HTR-8/SVneo (cell line): ENCODE measurements at places on chromosomes 5 and 9.

DNA sequence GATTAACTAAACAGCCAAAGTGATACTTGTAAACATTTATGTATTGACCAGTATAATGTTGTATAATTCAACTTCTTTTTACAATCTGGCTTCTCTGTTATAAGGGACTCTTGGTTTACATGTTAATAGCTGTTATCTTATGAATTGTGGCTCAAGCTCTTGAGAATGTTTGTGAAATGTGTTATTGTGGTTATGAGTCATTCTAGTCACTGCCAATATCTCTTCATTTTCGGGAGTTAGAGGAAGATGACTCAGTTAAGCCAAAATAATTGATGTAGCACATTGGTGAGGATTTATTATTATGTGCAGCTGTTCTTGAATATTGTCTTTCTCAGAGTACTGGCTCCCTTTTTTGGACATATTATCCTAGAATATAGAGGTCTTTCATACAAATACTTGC lies 655.2 kb upstream of the RIOK2 start:
- DNase-seq = peak; percentile 39

GRCh38 chr9:32882705-32883104 lies 99.4 kb downstream of the TMEM215 start:
- DNase-seq = no peak

DNA sequence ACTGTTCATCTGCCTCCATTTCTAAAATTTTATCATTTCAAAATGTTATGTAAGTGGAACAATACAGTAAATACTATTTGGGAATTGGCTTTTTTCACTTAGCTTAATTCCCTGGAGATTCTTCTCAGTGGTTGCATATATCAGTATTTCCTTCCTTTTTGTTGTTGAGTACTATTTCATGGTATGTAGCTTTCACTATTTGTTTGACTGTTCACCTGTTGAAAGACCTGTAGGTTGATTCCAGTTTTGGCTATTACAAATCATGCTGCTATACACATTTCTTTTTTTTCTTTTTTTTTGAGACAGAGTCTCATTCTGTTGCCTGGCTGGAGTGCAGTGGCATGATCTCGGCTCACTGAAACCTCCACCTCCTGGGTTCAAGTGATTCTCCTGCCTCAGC lies 33.0 kb upstream of the PWWP2A start:
- no peak for DNase-seq

DNA sequence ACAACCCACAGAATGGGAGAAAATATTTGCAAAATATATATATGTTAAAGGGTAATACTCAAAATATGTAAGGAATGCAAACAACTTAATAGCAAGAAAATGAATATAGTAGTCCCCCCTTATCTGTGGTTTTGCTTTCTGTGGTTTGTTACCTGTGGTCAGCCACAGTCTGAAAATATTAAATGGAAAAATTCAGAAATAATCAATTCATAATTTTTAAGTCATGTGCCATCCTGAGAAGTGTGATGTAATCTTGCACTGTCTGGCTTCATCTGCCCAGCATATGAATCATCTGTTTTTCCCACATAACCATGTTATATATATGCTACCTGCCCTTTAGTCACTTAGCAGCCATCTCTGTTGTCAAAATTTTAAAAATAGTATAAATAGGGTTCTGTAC lies 11.7 kb downstream of the CER1 start:
- no peak for DNase-seq

GRCh38 chr9:121703014-121703734 lies 51.7 kb downstream of the DAB2IP start:
- no peak for DNase-seq

- DNase-seq = no peak
Observed at GRCh38 chr5:143955141-143955540, 143.2 kb downstream of the HMHB1 start.

DNA sequence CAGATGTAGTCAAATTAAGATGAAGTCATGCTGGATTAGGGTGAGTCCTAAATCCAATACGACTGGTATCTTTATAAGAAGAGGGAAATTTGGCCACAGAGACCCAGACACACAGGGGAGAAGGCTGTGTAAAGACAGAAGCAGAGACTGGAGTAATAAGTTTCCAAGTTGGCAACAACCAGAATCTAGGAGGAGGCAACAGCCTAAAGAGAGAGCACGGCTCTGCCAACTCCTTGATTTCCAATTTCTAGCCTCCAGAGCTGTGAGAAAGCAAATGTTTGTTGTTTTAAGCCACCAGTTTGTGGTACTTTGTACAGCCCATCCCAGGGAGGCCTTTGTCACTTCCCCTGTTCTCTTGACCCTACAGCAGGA lies 74.4 kb downstream of the ATG10 start:
- DNase-seq = no peak

- DNase-seq = no peak
Observed at GRCh38 chr9:104794070-104794469, 30.1 kb downstream of the NIPSNAP3B start.

DNA sequence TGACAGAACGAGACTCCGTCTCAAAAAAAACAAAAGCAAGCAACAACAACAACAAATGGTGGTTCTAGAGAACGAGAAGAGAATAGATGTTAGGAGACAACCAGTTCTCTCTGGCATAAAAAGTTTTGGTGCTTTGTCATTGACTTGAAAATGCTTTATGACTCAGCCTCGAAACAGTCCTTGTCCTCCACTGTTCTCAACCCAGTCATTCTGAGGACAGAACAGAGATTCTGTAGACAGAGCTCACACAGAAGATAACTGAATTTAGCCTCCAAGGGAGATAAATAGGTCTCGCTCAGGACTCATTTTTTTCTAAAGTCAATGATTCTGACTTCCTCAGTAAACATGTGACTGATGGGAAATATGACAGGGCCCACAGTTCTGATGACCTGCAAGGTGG lies 76.0 kb upstream of the FSTL4 start:
- DNase-seq = no peak

GRCh38 chr9:106321394-106322180 lies 541.4 kb upstream of the ZNF462 start:
- no peak for DNase-seq

DNA sequence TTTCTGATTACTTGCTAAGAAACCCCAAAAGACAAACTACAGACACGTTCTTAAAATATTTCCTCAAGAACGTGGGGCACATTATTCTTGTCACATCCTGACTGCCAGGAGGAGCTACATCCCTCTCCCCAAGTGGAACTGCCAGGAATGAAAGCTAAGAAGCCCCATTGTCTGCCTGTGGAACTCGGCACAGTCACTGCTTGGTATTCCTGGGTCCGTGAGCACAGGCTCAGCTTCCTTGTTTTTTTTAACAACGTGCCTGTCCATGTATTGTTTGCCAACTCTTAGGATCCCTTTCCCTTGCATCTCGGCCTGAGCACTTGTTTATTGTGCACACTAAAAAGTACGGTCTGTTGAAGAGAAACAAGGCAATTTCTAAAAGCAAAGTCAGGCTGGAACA lies 47.0 kb upstream of the SELENOP start:
- DNase-seq = no peak

DNA sequence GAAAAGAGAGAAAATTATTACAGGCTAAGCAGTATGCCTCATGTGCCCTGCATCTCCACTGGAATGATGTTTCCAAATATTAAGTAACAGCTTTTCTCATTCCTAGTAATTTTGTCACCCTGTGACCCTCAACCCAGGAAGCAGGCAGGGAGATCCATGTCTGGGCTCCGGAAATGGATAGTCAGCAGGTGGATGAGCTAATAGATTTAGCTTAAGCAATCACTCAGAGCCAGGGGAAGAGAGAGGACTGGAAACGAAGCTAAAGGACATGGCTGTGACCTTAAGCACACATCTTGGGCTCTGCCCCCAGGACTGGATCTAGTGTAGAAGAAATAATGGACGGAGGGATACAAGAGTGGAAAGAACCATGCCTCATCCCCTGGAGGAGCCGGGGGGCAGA lies 89.5 kb downstream of the ARSB start:
- no peak for DNase-seq

DNA sequence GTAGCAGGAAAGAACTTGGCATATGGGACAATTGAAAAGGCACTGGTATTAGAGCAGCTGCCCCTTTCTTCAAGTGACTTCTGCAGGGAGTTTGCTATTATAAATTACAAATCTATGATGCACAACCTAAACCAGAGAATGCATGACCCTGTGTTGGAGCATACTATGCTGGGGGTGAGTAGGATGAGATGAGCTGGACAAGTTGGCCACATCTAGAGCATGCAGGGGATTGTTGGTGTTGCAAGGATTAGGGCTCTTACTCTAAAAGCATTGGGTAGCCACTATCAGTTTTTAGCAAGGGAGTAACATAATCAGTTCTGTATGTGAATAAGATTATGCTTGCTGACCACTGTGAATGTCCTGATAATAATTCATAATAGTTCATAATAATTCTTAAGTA lies 186.7 kb downstream of the KIAA0825 start:
- no peak for DNase-seq

DNA sequence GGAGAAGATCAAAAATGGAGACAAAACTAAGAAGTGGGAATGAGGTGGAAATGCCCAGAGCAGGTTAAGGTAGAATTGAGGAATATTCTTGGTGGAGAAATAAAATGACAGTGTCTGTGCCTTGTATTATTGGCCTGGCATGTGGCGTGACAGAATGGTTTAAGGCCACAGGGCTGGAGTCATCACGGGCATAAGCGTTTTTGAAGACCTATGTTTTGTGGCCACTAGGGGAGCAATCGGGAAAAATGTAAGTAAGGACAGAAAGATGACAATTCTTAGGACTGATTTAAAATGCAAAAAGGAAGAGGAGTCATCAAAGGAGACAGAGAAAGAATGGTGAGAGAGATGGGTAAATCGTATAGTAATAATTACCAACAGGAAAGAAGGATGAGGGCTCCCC lies 72.2 kb upstream of the EPB41L4A start:
- no peak for DNase-seq

DNA sequence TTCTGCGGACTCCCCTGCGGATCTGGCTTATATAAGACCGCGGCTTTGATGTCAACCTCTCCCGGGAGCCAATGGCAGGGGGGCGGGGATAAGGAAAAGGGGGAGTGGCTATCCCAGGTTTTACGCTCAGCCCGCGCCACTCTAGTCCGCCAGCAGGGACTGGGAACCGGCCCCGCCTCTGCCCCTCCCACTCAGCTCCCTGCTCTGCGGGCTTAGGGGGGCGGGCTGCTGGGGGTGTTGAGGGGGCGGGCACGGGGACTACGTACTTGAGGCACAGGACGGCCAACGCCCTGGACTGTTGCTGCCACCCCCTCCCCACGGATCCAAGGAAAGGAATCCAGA lies at the start of gene HAND1:
Gene HAND1, minus strand, starts transcription at position 4 of the 342 bp plus-strand sequence. CDS start 219 bp downstream, outside the sequence.
- peak; percentile 67 for DNase-seq

DNA sequence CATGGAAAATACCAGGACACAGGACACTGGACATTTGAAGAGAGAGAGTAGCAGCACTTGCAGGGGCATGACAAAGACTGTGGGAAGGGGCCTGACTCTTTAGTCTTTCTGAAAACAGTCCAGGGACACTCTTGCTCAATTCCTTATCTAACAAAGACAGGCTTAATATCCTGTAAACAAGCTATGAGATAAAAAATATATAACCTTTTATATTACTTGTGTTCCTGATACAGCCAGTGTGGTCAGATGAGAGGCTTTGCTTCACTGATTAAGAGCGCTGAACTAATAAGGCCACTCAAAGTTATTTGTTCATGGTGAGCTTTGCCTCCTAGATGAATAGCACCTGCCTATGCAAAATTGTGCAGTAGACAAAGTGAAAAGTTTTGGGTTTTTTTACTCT lies 518.7 kb downstream of the LRRC70 start:
- DNase-seq = no peak

GRCh38 chr5:115274584-115274983 lies 11.9 kb upstream of the PGGT1B start:
- DNase-seq = no peak

DNA sequence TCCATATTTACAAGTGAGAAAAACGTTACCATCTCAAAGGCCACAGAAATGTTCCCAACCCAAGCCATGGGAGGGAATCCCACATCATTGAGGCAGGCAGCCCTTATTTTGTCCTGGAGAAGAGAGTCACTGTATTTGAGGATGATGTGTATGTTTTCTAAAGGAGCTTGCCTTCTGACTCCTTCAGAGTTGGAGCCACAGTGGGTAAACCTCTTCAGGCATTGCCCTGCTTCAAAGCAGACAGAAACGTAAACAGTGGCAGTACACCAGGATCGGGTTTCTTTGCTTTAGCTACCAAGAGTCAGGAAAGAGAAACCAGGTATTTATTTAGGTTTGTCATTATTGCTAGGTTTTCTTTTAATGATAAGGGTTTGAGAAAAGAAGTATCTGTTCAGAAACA lies 45.7 kb downstream of the MUSK start:
- DNase-seq = no peak

GRCh38 chr9:110049699-110050450 lies 158.1 kb downstream of the C9orf152 start:
- no peak for DNase-seq

DNA sequence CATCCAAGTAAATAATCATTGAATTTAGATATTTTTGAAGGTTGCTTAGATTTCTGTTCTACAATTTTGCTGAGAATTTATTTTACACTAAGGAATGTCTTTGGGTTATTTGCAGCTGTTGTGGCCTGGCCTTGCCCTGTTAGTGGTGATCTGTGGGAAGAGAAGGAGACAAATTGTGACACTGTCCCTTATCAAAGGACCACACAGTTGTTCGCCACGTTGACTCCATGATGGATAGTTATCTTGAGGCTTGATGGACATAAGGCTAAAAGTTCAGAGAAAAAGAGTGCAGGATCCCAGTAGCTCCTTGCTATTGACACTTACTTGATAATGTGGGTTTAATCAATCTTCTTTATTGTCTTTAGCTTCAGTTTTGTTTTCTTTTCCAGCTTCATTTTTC lies 186.6 kb upstream of the MEF2C start:
- DNase-seq = no peak

DNA sequence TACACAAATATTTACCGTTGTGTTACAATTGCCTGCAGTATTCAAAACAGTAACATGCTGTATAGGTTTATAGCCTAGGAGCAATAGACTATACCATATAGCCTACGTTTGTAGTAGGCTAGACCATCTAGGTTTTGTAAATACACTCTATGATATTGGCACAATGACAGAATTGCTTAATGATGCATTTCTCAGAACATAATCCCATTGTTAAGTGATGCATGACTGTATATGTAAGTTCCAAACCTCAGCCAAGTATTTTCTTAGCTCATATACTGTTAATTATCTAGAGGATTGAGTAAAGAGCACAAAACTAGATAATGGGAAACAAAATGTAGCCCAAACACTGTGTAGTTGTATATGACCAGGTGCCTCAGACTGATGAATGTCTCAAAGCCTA lies 220.1 kb downstream of the ANXA1 start:
- no peak for DNase-seq
